ENCODE measurements at places on chromosomes 13 and 19. TPM values are rescaled to one million over a fixed set of nuclear protein-coding genes. Genes with fewer than 3 reads are reported as not detected.

- no peak for DNase-seq
Observed at GRCh38 chr13:20451397-20451796, 74.3 kb downstream of the CRYL1 start.

DNA sequence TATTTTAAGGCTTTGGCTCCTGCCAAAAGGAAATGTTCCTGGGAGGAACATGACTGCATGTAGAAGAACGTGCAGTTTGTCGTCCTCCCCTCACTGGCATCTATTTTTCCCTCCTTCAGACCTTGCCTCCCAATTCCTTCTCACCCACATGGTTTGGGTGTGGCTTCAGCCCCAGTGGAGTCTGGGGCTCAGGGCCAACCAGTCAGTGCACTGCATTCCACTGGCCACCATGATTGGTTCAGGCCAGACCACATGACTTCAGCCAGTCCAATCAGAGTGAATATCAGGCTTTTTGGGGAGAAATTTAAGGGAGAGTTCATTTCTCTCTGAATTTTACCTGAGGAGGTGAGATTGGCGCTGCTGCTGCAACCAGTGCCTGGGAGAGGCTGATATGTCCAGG lies 171.6 kb downstream of the ZIC5 start:
- no peak for DNase-seq

DNA sequence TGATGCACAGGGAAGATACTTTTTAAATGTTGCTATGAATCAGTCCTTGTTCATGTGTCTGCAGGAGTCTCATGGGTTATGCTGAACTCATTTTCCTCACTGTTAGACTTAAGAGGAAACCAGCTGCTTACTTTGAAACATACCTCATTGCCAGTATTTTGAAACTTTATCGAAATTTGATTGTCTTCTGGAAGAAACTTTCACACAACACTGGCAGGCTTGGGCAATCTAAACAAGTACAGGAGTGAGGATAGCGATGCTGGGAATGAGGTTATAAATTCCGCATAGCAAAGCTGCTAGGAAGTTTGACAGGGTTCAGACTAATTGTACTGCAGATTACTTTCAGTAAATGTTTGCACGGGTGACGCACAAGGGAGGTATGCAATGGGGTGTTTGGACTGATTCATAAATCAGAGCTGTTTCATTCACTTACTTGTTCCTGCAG lies 245.7 kb downstream of the DNAJC15 start:
- DNase-seq, result no peak

GRCh38 chr19:28283592-28283991 lies 929.4 kb downstream of the UQCRFS1 start:
- DNase-seq, result no peak

- DNase-seq, result no peak
Observed at GRCh38 chr13:111638233-111638632, 317.8 kb downstream of the TEX29 start.

GRCh38 chr13:45413826-45414307 lies 4.3 kb downstream of the SLC25A30 start:
- no peak for DNase-seq

DNA sequence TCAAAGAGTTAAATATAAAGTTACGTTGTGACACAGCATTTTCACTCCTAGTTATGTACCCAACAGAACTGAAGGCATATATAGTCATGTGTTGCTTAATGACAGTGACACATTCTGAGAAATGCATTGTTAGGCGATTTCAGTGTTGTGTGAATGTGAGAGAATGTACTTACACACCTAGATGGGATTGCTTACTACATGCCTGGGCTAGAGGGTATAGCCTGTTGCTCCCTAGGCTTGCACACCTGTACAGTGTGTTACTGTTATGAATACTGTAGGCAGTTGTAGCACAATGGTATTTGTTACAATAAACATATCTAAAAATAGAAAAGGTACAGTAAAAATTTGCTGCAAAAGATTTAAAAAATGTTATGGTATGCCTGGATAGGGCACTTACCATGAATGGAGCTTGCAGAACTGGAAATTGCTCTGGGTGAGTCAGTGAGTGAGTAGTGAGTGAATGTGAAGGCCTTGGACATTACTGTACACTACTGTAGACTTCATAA lies 89.2 kb downstream of the DHRS12 start:
- no peak for DNase-seq

GRCh38 chr19:35712567-35713505 lies 5.0 kb upstream of the KMT2B start:
- DNase-seq, result no peak

- DNase-seq, result no peak
Observed at GRCh38 chr13:50780201-50781015, 63.1 kb downstream of the DLEU7 start.

GRCh38 chr13:59771272-59771671 lies 392.5 kb downstream of the DIAPH3 start:
- DNase-seq, result no peak

GRCh38 chr19:41415154-41415571 lies 12.0 kb downstream of the B3GNT8 start:
- no peak for DNase-seq

- DNase-seq, result no peak
Observed at GRCh38 chr13:75724752-75725517, 88.8 kb downstream of the LMO7 start.

The CABP5 gene
- total RNA-seq, result not detected

The FBXO27 gene
- 2.6 TPM for total RNA-seq

The LSM7 gene
- total RNA-seq, result 125 TPM

The WDR62 gene
- total RNA-seq, result 0.59 TPM
